ENCODE measurements at places on chromosomes 7 and 10. TPM values are rescaled to one million over a fixed set of nuclear protein-coding genes. Genes with fewer than 3 reads are reported as not detected.
A peak's percentile ranks its signal among the peaks of the same experiment; 100 is the strongest.

- DNase-seq: no peak
Measured at GRCh38 chr7:101419831-101420230, 57.2 kb downstream of the COL26A1 start.

ZNF467 gene
- 6.9 TPM for total RNA-seq

DNA sequence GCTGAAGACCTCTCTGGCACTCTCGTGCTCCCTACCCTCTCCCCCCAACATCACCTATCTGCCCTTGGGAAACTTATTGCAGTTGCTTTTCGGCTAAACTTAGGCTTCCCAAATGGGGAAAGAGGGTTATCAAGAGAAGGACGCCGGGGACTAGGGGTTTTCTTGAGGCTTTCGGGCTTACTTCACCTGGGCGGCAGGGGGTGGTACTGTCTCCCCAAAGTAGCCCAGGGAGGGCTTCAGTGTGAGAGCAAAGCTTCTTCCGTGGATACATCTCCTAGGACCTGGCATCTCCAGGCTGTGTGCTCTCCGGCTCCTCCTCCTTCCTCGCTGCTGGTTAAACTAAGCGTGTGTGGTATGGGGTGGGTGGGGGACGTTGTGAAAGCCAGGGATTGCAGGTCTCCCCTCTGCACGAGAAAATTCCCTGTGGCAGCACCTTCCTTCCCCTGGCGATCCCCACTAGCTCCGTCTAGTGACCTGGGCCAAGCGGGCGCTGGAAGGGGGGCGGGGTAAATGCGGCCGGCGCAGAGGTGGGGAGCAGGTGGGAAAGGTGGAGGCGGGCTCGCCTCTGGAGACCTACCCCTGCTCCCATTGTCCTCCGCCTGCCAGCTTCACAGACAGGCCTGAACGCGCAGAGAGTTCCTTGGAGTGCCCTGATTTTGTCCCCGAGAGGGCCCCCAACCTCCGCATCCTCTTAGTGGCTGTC lies 1.1 kb downstream of the PLXDC2 start:
- no peak for DNase-seq

SFRP5 gene
- total RNA-seq: 530 TPM

- DNase-seq: no peak
Measured at GRCh38 chr10:91311601-91312381, 91.3 kb downstream of the PCGF5 start.

GRCh38 chr10:35306852-35307251 lies 29.5 kb upstream of the CCNY start:
- no peak for DNase-seq

GRCh38 chr7:46814516-46815250 lies 767.2 kb downstream of the TNS3 start:
- no peak for DNase-seq

GRCh38 chr10:33008499-33009243 lies 50.6 kb upstream of the ITGB1 start:
- peak; percentile 89 for DNase-seq

- DNase-seq: no peak
Measured at GRCh38 chr7:36918591-36918990, 194.3 kb upstream of the AOAH start.

DNA sequence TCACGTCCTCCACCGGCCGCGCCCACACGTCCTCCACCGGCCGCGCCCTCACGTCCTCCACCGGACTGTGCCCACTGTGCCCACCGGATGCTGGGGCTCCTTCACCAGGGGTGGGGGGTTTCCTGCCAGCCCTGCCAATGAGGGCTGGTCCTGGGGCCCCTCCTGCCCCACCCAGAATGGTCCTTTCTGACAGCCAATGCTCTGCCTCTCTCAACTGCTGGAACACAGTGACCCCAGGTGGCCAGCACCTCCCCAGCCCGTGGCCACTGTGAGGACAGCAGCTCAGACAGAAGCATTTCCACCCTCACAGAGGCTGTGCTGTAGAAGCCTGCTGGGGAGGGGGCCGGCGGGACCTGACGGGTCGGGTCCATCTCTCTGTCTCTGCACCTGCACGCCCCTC lies 90.1 kb upstream of the DNAAF5 start:
- no peak for DNase-seq

FAM25A gene
- total RNA-seq: not detected

NAT16 gene
- total RNA-seq: not detected

GRCh38 chr10:28838908-28839307 lies 161.6 kb downstream of the BAMBI start:
- DNase-seq: no peak

DNA sequence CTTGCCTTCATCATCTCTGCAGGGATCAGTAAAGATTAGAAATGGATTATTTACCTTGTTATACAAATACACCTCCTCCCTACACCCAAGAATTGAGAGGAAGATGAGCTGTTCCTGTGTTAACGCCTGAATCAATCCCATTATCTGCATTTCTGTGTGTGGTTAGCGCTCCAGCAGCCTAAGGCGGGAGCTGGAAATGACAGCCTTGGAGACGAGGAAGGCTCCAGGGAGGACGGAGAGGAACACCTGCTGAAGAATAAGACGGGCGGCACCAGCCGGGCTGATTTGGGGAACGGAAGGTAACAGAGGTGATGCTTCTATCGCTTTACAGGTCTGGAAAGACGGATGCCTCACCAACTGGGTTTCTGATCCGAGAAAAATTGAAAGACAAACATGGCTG lies 34.2 kb upstream of the DDC start:
- no peak for DNase-seq

DNA sequence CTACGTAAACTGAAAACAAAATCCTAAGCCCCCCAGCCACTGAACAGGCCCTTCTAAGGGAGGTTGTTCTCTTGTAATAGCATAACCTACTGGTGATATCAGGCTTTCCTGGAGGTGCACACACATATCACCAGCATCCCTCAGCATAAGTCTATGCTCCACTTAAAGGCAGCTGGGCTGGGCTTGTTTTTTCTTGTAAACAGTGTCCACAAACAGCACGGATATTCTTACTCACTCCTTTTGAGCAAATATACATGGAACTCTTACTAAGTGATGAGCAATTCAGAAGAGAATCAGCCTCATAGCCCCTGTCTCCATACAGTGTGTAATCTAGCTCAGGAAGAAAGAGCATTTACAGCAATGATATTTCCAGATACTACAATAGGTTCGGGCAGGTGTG lies 2.4 kb downstream of the LRIT1 start:
- no peak for DNase-seq

DNA sequence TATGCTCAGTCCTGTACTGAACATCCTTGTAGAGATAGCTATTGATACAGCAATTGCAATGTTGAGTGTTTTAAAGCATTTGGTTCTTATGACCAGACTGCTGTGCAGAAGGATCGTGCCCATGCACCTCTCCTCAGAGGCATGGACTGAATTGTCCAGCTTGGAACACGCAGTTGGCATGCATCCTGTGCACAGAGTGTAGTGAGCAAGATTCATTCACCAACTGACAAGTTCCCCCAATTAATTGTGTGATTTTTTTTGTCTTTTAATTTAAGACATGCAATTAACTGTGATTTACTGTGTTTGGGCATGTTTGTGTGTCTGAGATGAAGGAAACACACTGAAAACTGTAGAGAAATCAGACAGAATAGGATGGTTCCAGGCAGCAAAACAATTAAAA lies 323.7 kb downstream of the CDK14 start:
- no peak for DNase-seq

DNA sequence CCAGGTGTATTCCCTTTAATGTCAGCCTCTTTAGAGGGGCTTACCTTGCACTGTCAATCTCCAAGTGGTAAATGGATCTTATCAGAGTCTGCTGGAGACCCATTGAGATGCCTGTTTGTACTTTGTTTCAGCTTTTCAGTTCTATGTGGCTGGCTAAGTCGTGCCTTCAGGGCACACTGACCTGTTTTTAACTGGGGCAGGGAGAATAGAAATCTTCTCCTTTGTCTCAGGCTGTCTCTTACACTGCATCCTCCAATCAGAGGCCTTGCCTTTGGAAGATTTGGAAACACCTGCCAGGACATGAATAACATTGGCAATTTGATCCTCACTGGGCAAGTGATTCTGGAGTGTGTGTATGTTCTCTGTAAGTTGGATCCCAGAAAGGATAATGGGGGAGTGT lies 65.0 kb downstream of the POU6F2 start:
- no peak for DNase-seq

GRCh38 chr7:68684246-68684839 lies 913.9 kb upstream of the AUTS2 start:
- DNase-seq: no peak

- no peak for DNase-seq
Measured at GRCh38 chr10:28810057-28810870, 132.9 kb downstream of the BAMBI start.

DNA sequence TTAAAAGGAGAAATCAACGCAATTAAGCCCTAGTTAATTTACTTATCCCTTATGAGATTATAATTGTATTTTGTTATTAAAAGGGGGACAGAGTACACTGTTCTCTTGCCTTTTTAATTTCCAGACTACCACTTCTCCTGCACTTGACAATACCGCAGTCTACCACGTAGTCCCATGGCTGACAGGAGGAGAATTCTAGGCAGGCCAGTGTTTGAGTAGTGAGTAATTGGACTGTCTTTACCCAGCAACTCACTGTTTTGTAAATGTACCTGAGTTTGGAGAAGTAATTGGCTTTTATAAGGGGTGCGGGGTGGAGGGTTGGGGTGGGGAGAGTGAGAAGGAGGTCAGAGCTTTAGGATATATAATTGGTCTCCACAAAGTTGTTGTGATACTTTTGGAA lies 85.4 kb downstream of the CFTR start:
- DNase-seq: no peak

- no peak for DNase-seq
Measured at GRCh38 chr7:5238500-5238899, 44.2 kb upstream of the SLC29A4 start.

DNA sequence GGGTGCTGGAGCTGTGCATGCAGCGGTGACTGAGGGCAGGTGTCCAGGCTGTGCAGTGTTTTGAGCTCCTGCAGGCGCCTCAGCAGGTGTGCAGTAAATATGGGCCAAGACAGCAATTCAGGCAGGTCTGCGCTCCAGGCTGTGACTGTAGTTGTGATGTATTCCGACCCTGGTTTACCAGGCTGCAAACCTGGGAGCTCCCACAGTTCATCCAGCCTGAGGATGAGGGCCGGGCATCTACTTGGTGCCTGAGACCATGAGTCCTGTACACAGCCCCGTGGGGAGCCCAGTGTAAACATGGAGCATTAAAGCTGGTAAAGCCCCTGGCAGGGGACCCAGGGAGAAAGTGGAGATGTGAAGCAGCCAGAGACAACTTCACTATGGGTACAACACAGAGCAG lies 82.8 kb downstream of the VOPP1 start:
- no peak for DNase-seq

GRCh38 chr7:96308253-96308949 lies 13.5 kb downstream of the SLC25A13 start:
- DNase-seq: no peak

CYTH3 gene
- total RNA-seq: 49.2 TPM

- no peak for DNase-seq
Measured at GRCh38 chr10:30247704-30248103, 101.4 kb downstream of the MTPAP start.

- no peak for DNase-seq
Measured at GRCh38 chr7:111266613-111267012, 175.7 kb downstream of the LRRN3 start.

CHAT gene
- total RNA-seq: not detected

ZNF503 gene
- total RNA-seq: 13.8 TPM

- DNase-seq: peak; percentile 64
Measured at GRCh38 chr10:74932648-74933047, 106.2 kb downstream of the KAT6B start.

DNA sequence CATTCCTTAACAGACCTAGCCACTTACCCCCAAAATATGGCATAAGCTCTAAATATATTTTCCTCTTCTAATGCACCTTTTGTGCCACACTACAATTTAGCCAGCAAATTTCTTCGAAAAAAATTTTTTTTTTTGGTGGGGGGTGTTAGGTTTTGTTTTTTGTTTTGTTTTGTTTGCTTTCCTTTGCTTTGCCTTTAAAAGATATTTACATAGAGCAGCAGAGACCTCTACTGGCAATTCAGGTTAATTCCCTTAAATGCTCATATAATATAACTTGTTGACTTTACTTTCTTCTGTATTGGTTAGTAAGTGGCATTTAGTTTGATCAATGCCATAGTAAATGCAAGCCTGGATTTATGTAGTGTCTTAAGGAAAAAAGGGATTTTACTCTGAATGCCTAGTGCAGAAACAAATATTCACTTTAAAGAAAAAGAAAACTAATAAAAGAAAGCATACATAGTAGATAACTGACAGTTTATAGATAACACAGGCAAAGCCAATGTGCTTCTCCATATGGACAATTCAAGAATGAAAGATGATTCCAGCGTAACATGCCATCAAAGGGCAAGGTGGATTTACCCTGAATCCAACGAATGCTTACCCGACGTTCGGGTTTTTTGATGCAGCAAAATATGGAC lies 1250.6 kb downstream of the GATA3 start:
- no peak for DNase-seq

COL17A1 gene
- not detected for total RNA-seq

- DNase-seq: no peak
Measured at GRCh38 chr10:133236401-133237240, 1.0 kb upstream of the VENTX start.

DNA sequence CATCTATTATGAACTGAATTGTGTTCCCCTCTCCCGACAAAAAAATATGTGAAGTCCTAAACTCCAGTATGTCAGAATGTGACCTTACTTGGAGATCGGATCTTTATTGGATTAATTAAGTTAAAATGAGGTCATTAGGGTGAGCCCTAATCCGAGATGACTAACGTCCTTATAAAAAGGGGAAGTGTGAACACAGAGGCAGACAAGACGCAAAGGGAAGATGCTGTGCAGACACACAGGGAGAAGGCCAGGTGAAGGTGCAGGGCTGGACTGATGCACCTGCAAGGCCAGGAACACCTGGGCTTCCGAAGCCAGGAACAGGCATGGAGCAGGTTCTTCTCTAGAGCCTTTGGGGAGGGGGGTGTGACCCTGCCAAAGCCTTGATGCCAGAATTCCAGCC lies 187.8 kb downstream of the PARD3 start:
- no peak for DNase-seq

DNA sequence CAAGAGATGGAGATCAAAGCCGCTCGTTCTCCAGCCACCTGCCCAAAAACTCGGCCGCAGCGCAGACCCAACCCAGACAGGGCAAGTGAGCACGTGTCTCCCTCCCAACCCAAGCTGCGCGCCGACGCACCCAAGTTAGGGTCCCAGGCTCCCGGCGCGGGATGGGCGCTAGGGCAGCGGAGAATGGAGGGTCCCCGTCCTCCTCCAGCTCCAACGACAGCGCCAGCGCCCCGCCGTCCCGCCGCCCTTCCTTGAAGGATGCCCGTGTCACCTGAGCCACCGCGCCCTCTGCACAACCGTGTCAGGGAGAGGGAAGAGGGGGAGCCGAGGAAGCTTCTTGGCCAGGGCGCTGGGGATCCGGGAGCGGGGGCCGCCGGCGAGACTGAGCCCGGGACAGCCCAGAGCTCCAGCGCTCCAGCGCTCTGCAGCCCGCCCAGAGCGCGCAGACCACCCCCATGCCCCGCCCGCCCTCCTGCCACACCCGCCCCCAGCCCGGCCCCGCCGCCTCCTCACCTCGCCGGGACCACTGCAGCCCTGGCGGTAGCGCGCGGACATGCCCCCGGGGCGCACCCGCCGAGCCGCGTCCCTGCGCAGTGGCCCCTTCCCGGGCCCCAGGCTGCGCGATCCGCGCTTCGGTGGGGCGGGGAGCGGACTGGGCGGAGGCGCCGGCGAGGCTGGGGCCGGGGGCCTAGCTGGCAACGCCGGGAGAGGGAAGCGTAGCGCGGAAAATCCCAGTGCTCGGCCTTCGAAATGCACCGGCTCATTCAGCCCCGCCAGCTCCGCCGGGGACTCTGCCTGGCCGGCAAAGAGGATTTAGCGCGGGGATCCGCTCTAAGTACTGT lies at the start of gene SLC16A12:
Gene SLC16A12 (minus strand): TSS at position 424 of the 842 bp plus-strand sequence. CDS start 73,016 bp downstream, outside the sequence.
- DNase-seq: no peak

All from tibial nerve (tissue), 4 donors.